ENCODE measurements at places on chromosomes 7 and 10. TPM values are rescaled to one million over a fixed set of nuclear protein-coding genes. Genes with fewer than 3 reads are reported as not detected.

DNA sequence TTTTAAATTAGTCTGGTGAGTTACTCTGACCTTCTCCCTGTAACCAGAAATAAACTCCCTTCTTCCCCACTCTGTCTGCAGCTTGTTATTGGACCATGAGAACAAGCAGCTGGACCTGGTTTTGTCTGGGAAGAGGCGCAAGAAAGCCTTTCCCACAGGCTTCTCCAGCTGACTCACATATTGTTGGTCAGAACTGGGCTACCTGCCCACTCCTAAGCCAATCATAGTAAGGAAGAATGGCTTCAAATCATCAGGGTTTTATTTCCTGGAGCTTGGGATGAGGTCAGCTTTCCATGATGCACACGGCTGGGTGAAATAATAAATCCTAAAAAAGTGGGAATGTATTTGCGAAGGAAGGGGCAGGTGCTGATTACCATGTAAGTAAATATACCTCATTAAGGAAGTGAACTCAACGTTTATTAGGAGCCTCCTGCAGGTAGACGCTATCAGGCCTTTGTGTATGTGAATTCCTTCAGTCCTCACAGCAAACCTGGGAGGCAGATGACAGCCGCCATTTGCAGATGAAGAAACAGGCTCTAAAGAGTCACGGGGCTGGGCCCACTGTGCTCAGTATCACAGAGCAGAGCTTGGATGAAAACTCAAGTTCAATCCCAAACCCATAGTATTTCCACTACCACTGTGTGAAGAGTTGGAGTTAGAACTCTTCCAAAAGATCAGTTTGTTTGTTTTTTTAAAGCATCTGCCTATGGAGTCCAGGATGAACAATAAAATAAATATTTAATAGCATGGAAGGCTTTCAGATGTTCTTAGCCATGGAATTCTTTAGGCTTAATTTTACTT is 32.8 kb downstream of the IL15RA start:
- no peaks in the 10 kb centered on the region for H3K36me3 ChIP-seq
- H3K4me3 ChIP-seq, result peak overlapping the region; percentile 23
- DNase-seq, result peak; percentile 100
- peak overlapping the region; percentile 99 for H3K27ac ChIP-seq

- no peak for DNase-seq
- H3K4me3 ChIP-seq, result no peak overlapping the region
- H3K36me3 ChIP-seq, result no peaks in the 10 kb centered on the region
- no peaks in the 10 kb centered on the region for H3K4me1 ChIP-seq
- no peaks in the 10 kb centered on the region for H3K27me3 ChIP-seq
- no peak overlapping the region for H3K27ac ChIP-seq
These were observed 2.6 kb downstream of the SCART1 start for GRCh38 chr10:133456041-133456951.

GRCh38 chr7:117759950-117760640 is 113.1 kb downstream of the CTTNBP2 start:
- no peak for DNase-seq
- H3K4me3 ChIP-seq, result no peak overlapping the region
- H3K36me3 ChIP-seq, result no peaks in the 10 kb centered on the region
- H3K4me1 ChIP-seq, result no peaks in the 10 kb centered on the region

DNA sequence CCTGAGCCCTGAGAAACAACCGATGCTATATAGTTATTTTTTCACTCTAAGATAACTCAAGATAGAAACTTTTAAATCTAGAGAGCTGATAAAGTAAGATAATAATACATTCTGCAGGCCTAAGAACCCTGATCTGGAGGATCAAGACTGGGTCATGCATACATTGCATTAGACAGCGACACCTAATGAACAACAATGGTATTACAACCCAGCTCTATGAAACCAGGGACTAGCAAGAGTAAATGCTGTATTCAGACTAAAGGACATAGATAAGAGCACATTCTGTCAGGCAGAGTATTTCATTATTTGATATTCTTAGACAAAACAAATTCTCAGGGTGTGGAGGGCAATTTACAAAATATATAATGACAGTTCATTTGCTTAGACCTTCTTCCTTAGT is 148.6 kb downstream of the GRK5 start:
- peaks cover 8% of the 10 kb centered on the region for H3K4me1 ChIP-seq
- no peak overlapping the region for H3K4me3 ChIP-seq
- H3K27ac ChIP-seq, result no peak overlapping the region
- DNase-seq, result no peak
- H3K36me3 ChIP-seq, result no peaks in the 10 kb centered on the region

GRCh38 chr7:26183545-26184280 is 16.8 kb downstream of the HNRNPA2B1 start:
- no peak for DNase-seq
- H3K36me3 ChIP-seq, result peaks cover 2% of the 10 kb centered on the region
- no peak overlapping the region for H3K27ac ChIP-seq
- no peak overlapping the region for H3K4me3 ChIP-seq
- H3K4me1 ChIP-seq, result peaks cover 3% of the 10 kb centered on the region

DNA sequence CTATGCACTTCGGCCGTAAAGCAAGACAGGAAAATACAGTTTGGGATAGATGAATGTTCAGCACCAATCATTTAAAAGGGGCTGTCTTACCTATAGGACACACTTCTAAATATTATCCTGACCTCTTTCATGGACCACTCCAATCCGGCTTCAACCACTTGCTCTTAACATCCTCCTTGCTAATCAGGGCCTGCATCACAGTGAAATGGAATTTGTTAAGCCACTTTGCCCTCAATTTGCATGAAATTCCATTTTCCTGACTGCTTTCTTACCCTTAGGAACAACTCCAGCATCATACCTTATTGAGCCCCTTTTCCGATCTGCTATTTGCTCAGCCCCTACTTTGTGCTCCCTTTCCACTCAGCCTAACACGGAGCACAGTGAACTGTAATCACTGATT is 667.3 kb downstream of the PHTF2 start:
- H3K27me3 ChIP-seq, result no peaks in the 10 kb centered on the region
- no peak overlapping the region for H3K4me3 ChIP-seq
- H3K27ac ChIP-seq, result no peak overlapping the region
- H3K4me1 ChIP-seq, result no peaks in the 10 kb centered on the region
- no peaks in the 10 kb centered on the region for H3K36me3 ChIP-seq

- no peaks in the 10 kb centered on the region for H3K36me3 ChIP-seq
- no peak overlapping the region for H3K4me3 ChIP-seq
- peaks cover 21% of the 10 kb centered on the region for H3K4me1 ChIP-seq
- no peak for DNase-seq
These were observed 527.1 kb upstream of the FOXK1 start for GRCh38 chr7:4154882-4155535.

- H3K36me3 ChIP-seq, result no peaks in the 10 kb centered on the region
- no peak overlapping the region for H3K27ac ChIP-seq
- H3K4me1 ChIP-seq, result no peaks in the 10 kb centered on the region
- no peak overlapping the region for H3K4me3 ChIP-seq
These were observed 153.6 kb downstream of the TMEM178B start for GRCh38 chr7:141227454-141227853.

GRCh38 chr7:137591421-137591837 is 247.9 kb upstream of the PTN start:
- H3K4me1 ChIP-seq, result peaks cover 4% of the 10 kb centered on the region
- no peaks in the 10 kb centered on the region for H3K27me3 ChIP-seq
- no peak overlapping the region for H3K27ac ChIP-seq
- H3K36me3 ChIP-seq, result no peaks in the 10 kb centered on the region

DNA sequence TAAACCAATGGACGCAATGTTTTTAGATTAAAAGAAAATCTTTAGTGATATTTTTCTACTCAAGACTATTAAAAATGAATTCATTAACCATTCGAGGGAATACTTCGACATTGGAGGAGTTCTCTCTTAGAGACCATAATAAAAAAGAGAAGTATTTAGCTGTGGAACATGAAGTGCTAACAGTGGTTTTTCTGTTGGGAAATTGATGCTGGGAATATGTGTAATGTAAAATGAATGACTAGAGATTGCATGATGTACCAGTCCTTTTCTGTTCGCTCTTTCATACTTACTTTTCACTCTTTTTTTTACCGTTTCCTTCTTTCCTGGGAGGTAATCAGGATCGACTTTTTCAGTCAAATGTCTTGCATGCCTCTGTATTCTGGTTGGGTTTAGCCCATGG is 41.3 kb downstream of the ST7 start:
- no peaks in the 10 kb centered on the region for H3K4me1 ChIP-seq
- H3K4me3 ChIP-seq, result no peak overlapping the region
- H3K27ac ChIP-seq, result no peak overlapping the region
- H3K36me3 ChIP-seq, result no peaks in the 10 kb centered on the region
- DNase-seq, result no peak

- H3K4me3 ChIP-seq, result no peak overlapping the region
- H3K27ac ChIP-seq, result no peak overlapping the region
- H3K36me3 ChIP-seq, result peaks cover 19% of the 10 kb centered on the region
- H3K27me3 ChIP-seq, result no peaks in the 10 kb centered on the region
These were observed 59.2 kb downstream of the CDK13 start for GRCh38 chr7:40009301-40009700.

- H3K4me3 ChIP-seq, result no peak overlapping the region
- no peak overlapping the region for H3K27ac ChIP-seq
- H3K4me1 ChIP-seq, result no peaks in the 10 kb centered on the region
- peaks cover 14% of the 10 kb centered on the region for H3K27me3 ChIP-seq
These were observed 5.6 kb downstream of the LRRTM3 start for GRCh38 chr10:66931340-66931948.

DNA sequence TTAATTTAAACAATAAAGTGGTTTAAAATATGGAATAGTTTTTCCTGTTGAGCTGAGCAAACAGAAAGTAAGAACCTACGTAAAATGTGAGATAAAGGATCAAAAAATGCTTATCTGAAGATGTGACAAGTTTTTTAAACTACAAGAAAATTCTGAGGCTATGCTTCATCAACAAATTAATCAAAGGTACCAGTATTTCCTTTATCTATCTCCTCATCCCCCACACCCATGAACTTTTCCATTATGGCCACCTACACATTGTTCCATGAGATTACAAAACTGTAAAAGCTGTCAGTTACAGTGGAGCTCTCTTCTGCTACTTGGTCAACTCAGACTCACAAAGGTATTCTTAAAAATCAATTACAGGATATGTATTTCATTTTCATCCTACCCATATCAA is 77.4 kb downstream of the ARHGAP12 start:
- H3K27me3 ChIP-seq, result no peaks in the 10 kb centered on the region
- H3K4me1 ChIP-seq, result no peaks in the 10 kb centered on the region
- no peak for DNase-seq
- H3K4me3 ChIP-seq, result no peak overlapping the region

- no peak overlapping the region for H3K4me3 ChIP-seq
- no peaks in the 10 kb centered on the region for H3K36me3 ChIP-seq
- no peak overlapping the region for H3K27ac ChIP-seq
- H3K4me1 ChIP-seq, result peaks cover 7% of the 10 kb centered on the region
- DNase-seq, result peak; percentile 76
- peaks cover 38% of the 10 kb centered on the region for H3K27me3 ChIP-seq
These were observed 41.5 kb upstream of the BNIP3 start for GRCh38 chr10:132023092-132023811.

DNA sequence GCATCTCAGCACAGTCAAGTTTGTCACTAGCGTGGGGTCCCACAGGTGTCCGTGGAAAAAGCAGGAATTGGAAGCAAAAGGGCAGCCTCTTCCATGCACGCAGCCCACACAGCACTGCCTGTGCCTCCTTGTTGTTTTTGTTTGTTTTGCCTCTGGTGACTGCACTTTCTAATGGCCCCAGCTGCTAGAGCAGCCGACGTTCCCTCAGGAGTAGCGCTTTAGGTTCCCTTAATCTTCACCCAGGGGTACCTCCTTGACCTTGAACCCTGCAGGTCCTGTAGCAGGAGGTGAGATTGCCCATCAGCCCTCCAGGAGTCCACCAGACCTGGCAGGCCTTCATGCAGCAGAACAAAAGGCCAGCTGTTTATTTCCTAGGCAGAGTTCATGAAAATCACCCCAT is 210.1 kb downstream of the CACNB2 start:
- H3K36me3 ChIP-seq, result no peaks in the 10 kb centered on the region
- no peak overlapping the region for H3K27ac ChIP-seq
- no peaks in the 10 kb centered on the region for H3K27me3 ChIP-seq
- DNase-seq, result no peak
- no peak overlapping the region for H3K4me3 ChIP-seq

- no peaks in the 10 kb centered on the region for H3K4me1 ChIP-seq
- no peaks in the 10 kb centered on the region for H3K27me3 ChIP-seq
- H3K27ac ChIP-seq, result no peak overlapping the region
- no peak for DNase-seq
- peaks cover 3% of the 10 kb centered on the region for H3K36me3 ChIP-seq
These were observed 25.8 kb downstream of the BRAF start for GRCh38 chr7:140898786-140899536.

- peaks cover 16% of the 10 kb centered on the region for H3K36me3 ChIP-seq
- peaks cover 15% of the 10 kb centered on the region for H3K4me1 ChIP-seq
- no peak overlapping the region for H3K4me3 ChIP-seq
- peak; percentile 26 for DNase-seq
- H3K27me3 ChIP-seq, result no peaks in the 10 kb centered on the region
These were observed 2.9 kb downstream of the TECPR1 start for GRCh38 chr7:98249106-98249505.

- no peak overlapping the region for H3K27ac ChIP-seq
- no peak for DNase-seq
- H3K4me1 ChIP-seq, result no peaks in the 10 kb centered on the region
These were observed 12.6 kb downstream of the DPYSL4 start for GRCh38 chr10:132199268-132199853.

GRCh38 chr10:115566867-115567266 is 473.7 kb downstream of the ATRNL1 start:
- H3K27me3 ChIP-seq, result no peaks in the 10 kb centered on the region
- DNase-seq, result no peak
- H3K36me3 ChIP-seq, result no peaks in the 10 kb centered on the region
- no peak overlapping the region for H3K27ac ChIP-seq
- H3K4me1 ChIP-seq, result no peaks in the 10 kb centered on the region

- no peak overlapping the region for H3K4me3 ChIP-seq
- H3K4me1 ChIP-seq, result no peaks in the 10 kb centered on the region
- H3K36me3 ChIP-seq, result no peaks in the 10 kb centered on the region
- no peak overlapping the region for H3K27ac ChIP-seq
- no peaks in the 10 kb centered on the region for H3K27me3 ChIP-seq
These were observed 582.4 kb upstream of the FZD8 start for GRCh38 chr10:36224431-36224985.

DNA sequence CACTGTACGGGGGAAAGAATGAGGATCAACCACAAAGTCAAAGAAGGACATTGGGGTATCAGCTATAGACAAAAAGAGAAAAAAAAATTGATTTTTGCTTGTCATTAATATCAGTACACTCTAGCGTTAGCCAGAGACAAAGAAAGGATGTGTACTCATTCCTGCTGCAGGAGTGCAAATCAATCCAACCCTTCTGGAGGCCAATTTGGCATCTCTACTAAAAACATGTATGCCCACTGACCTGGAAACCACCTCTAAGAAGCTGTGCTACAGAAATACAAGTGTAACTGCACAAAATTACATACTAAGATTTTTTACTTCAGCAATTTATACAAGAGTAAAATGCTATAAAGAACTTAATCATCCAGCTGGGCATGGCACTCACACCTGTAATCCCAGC is 13.6 kb downstream of the NSMCE4A start:
- H3K4me3 ChIP-seq, result no peak overlapping the region
- H3K36me3 ChIP-seq, result peaks cover 39% of the 10 kb centered on the region
- no peaks in the 10 kb centered on the region for H3K27me3 ChIP-seq
- DNase-seq, result no peak
- no peak overlapping the region for H3K27ac ChIP-seq
- H3K4me1 ChIP-seq, result no peaks in the 10 kb centered on the region

GRCh38 chr10:114347241-114347640 is 57.1 kb downstream of the AFAP1L2 start:
- no peak overlapping the region for H3K27ac ChIP-seq
- no peaks in the 10 kb centered on the region for H3K27me3 ChIP-seq
- no peak overlapping the region for H3K4me3 ChIP-seq
- DNase-seq, result no peak

The MOSPD3 gene
- 7.1 TPM for total RNA-seq

The OR2A5 gene
- not detected for total RNA-seq

The ADCY1 gene
- total RNA-seq, result 7.1 TPM

The FRMPD2 gene
- 0.18 TPM for total RNA-seq

The NKX2-3 gene
- 0.62 TPM for total RNA-seq

The NUTM2D gene
- total RNA-seq, result 5.7 TPM

The GATA3 gene
- 0.18 TPM for total RNA-seq

The ABCB1 gene
- 0.53 TPM for total RNA-seq

The LIPM gene
- not detected for total RNA-seq

The NPC1L1 gene
- total RNA-seq, result not detected

The ZNRF2 gene
- total RNA-seq, result 8.9 TPM

Measured in muscle of leg (tissue), 16 donors.